Body of pancreas (tissue), 4 donors: ENCODE measurements at places on chromosomes 6 and 20. TPM values are rescaled to one million over a fixed set of nuclear protein-coding genes. Genes with fewer than 3 reads are reported as not detected.

DNA sequence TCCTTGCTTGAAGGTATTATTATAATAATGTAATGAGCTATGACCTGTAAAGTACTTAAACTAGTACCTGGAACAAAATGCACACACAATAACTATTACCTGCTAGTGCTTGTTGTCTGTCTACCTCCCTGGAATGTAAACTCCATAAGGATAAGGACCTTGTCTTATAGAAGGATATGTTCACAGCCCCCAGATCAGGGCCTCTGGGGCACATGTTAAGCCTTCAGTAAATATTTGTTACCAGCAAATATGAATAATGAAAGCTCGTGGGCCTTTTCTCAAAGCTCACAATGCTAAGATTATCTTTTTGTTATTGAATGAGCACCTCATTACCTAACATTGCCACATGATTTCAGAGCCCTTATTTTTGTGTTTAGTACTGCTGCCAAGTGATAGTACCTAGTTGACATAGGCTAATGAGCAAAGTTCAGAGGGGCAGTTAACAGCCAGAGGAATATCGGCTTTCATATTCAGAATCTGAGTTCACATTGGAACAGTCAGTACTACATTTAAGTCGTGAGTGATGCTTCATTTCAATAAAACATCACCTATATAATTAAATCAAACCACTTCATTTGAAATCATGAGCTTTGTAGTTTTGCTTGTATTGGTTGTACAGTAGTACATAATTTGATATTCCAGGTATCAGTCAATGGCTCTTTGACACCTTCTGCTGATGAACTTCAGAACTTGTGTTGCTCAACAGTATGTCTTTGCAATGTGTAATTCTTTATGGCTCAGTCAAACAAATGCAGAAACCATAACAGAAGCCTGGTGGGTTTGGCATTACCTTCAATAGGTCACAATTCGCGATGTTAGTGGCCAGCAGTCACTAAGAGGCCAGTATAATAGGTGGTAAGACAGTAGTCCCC is 11.8 kb upstream of the SMLR1 start:
- no peaks in the 10 kb centered on the region for H3K27me3 ChIP-seq
- no peak overlapping the region for H3K27ac ChIP-seq
- DNase-seq: no peak

DNA sequence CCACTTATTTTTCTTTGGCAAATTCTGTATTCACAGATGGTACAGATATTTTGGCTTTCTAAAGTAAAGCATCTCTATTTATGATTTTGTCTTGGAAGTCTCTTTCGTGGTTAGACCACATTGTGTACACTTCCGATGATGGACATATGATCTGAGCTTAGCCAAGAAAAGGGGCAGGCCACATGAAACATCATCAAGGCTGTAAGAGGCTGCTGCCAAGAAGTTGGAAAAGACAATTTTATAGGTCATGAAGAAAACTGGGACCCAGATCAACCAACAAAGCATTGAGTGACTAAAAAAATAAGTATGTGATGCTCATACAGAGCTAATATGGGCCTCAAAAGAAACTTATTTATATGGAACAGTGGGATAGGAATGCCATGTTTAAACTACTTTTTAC is 266.4 kb downstream of the HAO1 start:
- no peak for DNase-seq
- no peaks in the 10 kb centered on the region for H3K27me3 ChIP-seq
- H3K4me3 ChIP-seq: no peak overlapping the region
- H3K27ac ChIP-seq: no peak overlapping the region
- H3K36me3 ChIP-seq: no peaks in the 10 kb centered on the region
- H3K4me1 ChIP-seq: no peaks in the 10 kb centered on the region

The BMP7 gene
- total RNA-seq: 4.2 TPM

The FAM217A gene
- not detected for total RNA-seq

The MUCL3 gene
- total RNA-seq: under 0.01 TPM

DNA sequence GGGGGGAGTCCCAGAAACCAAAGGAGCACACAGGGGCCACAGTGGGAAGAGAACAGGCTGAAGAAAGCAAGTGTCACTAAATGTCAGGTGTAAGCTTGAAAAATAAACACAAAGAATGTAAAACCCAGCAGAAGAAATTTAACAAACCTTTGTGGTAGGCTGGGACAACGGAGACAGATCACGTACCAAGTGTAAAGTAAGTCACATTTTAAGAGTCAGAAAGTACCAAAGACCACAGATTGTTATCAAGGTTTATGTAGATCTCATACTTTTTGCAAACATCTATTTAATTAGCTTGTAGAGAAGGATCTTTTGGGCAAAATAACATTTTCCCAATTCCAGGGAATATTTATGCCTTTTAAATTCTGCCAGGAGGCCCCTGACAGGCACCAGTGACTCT is 1.6 kb downstream of the CLIC5 start:
- peaks cover 19% of the 10 kb centered on the region for H3K4me1 ChIP-seq
- no peaks in the 10 kb centered on the region for H3K27me3 ChIP-seq
- no peak overlapping the region for H3K27ac ChIP-seq
- no peak overlapping the region for H3K4me3 ChIP-seq
- no peaks in the 10 kb centered on the region for H3K36me3 ChIP-seq

DNA sequence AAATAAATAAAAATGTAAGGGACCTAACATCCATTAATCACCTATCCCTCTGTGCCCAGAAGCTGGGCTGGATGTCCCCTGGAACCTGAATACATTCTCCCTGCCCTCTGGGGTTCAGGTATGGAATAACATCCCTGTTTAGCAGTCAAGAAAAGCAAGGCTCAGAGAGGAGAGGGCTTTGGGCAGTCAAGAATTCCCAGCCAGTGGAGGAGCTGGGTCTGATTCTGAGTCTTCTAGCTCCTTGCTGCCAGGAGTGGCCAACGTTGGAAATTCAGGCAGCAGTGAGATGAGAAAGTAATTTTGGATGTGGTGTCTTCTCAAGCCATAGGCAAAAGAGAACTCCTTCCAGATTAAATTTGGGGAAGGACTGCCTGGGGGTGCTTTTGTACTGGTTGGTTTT is 42.6 kb upstream of the ZNFX1 start:
- peaks cover 8% of the 10 kb centered on the region for H3K27me3 ChIP-seq
- peaks cover 16% of the 10 kb centered on the region for H3K4me1 ChIP-seq
- no peak overlapping the region for H3K4me3 ChIP-seq
- no peaks in the 10 kb centered on the region for H3K36me3 ChIP-seq
- H3K27ac ChIP-seq: no peak overlapping the region

DNA sequence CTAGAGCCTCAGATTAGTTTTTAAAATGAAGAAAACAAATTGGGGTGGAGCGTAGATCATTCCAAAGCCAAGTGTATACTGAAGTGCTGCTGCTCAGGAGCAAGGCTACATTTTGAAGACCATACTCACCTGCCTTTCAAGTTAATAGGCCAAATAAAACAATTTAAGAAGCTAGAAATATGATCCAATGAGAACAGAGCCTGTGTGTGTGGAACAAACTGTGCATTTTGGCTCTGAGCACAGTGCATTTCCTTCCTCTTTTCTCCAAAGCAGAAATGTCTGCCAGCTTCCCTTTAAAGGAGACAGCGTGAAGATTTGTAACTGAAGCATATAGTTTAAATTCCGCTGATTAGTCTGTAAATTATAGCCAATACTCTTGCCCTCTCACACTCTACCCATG is 3.2 kb upstream of the IFNGR1 start:
- DNase-seq: peak; percentile 43
- H3K27ac ChIP-seq: no peak overlapping the region
- no peak overlapping the region for H3K4me3 ChIP-seq
- H3K36me3 ChIP-seq: no peaks in the 10 kb centered on the region
- H3K27me3 ChIP-seq: no peaks in the 10 kb centered on the region

GRCh38 chr20:19911810-19912382 is 105.3 kb upstream of the NAA20 start:
- peaks cover 5% of the 10 kb centered on the region for H3K4me1 ChIP-seq
- no peaks in the 10 kb centered on the region for H3K27me3 ChIP-seq
- H3K36me3 ChIP-seq: no peaks in the 10 kb centered on the region
- no peak overlapping the region for H3K27ac ChIP-seq
- DNase-seq: no peak

GRCh38 chr6:84026721-84027164 is 6.8 kb upstream of the MRAP2 start:
- peak overlapping the region; percentile 63 for H3K27ac ChIP-seq
- peaks cover 17% of the 10 kb centered on the region for H3K4me1 ChIP-seq
- H3K27me3 ChIP-seq: no peaks in the 10 kb centered on the region
- no peaks in the 10 kb centered on the region for H3K36me3 ChIP-seq
- H3K4me3 ChIP-seq: no peak overlapping the region

DNA sequence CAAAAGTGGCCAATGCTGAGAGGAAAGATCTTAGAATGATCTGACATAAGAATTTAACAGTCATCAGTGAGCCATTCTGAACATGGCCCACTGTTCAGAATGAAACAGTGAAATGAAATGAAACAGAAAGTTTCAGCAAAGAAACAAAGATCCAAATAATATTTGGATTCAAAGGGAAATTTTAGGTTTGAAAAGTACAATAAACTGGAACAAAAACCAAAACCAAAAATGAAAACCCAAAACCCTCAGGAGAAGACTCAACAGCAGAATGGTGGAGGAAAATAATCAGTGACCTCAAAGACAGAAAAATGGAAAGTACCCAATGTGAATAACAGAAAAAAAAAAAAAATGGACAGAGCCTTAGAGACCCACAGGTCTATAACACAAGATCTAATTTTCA is 66.1 kb upstream of the EMILIN3 start:
- H3K36me3 ChIP-seq: peaks cover 2% of the 10 kb centered on the region
- no peaks in the 10 kb centered on the region for H3K4me1 ChIP-seq
- DNase-seq: no peak
- no peak overlapping the region for H3K4me3 ChIP-seq

The IL17A gene
- total RNA-seq: not detected

GRCh38 chr6:28355743-28356665 is 6.3 kb downstream of the ZKSCAN3 start:
- DNase-seq: peak; percentile 80
- peak overlapping the region; percentile 84 for H3K27ac ChIP-seq
- no peaks in the 10 kb centered on the region for H3K36me3 ChIP-seq
- H3K4me1 ChIP-seq: peaks cover 31% of the 10 kb centered on the region

DNA sequence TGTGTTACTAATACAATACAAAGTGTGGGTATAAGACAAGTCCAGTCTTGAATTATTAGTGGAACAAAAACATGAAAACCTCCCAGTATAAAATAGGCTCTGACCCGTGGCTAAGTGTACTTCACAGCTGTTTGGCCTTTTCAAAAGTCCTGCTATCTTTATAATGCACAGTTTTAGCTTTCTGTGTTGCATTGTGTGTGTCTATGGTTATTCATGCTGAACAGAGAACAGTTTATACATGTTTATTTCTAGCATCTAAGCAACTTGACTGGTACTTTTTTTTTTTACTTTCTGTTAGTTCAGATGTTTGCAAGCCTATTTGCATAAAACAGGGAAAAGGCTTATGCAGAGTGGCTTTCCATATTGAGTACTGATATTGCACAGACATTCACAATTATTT is 119.2 kb upstream of the CCN2 start:
- no peak overlapping the region for H3K27ac ChIP-seq
- no peak overlapping the region for H3K4me3 ChIP-seq
- H3K27me3 ChIP-seq: no peaks in the 10 kb centered on the region
- no peaks in the 10 kb centered on the region for H3K4me1 ChIP-seq
- no peak for DNase-seq

- H3K27me3 ChIP-seq: no peaks in the 10 kb centered on the region
- H3K27ac ChIP-seq: no peak overlapping the region
- no peak overlapping the region for H3K4me3 ChIP-seq
Measured at GRCh38 chr6:3592371-3592941, 135.6 kb upstream of the SLC22A23 start.

DNA sequence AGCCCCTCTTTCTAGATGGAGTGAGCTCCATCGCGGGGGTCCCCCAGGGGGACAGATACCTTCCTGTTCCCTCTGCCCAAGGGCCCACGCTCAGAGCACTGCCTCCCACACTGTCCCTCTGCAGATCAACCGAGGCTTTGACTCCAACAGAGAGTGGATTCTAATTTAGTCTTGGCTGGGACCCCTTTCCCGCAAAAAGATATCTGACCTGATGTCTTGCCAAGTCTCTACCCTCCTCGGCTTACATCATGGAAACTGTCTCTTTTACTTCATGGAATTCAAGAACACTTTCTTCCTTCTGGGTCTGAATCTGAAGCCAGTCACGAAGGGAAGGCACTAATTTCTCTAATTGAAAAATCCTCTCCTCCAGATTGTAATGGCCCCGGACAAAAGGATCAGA is 278.0 kb downstream of the BMP7 start:
- no peaks in the 10 kb centered on the region for H3K27me3 ChIP-seq
- H3K4me1 ChIP-seq: no peaks in the 10 kb centered on the region
- no peak overlapping the region for H3K4me3 ChIP-seq
- DNase-seq: no peak
- no peaks in the 10 kb centered on the region for H3K36me3 ChIP-seq

GRCh38 chr6:43146261-43146660 is 24.8 kb upstream of the SRF start:
- no peak overlapping the region for H3K27ac ChIP-seq
- H3K27me3 ChIP-seq: no peaks in the 10 kb centered on the region
- DNase-seq: no peak
- peaks cover 27% of the 10 kb centered on the region for H3K4me1 ChIP-seq
- no peak overlapping the region for H3K4me3 ChIP-seq

DNA sequence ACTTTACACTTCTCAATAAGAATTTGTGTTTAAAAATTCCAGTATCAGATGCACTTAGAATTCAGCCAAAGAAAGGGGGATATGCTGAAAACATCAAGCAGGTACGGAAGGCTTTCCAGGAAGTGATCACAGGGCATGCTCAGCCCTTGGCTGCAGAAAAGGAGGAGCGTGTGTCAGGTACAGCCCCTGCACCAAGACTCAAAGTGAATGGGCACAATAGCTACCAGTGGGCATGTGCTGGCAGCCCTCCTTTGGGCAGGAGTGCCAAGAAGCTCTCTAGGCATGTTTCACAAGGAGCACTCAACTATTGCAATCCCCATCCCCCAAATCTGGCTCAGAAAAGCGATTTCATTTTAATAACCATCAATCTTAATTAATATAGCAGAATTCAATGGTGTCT is 298.8 kb downstream of the GMDS start:
- no peaks in the 10 kb centered on the region for H3K4me1 ChIP-seq
- DNase-seq: no peak
- no peak overlapping the region for H3K27ac ChIP-seq
- no peaks in the 10 kb centered on the region for H3K36me3 ChIP-seq

The RRBP1 gene
- 511 TPM for total RNA-seq

DNA sequence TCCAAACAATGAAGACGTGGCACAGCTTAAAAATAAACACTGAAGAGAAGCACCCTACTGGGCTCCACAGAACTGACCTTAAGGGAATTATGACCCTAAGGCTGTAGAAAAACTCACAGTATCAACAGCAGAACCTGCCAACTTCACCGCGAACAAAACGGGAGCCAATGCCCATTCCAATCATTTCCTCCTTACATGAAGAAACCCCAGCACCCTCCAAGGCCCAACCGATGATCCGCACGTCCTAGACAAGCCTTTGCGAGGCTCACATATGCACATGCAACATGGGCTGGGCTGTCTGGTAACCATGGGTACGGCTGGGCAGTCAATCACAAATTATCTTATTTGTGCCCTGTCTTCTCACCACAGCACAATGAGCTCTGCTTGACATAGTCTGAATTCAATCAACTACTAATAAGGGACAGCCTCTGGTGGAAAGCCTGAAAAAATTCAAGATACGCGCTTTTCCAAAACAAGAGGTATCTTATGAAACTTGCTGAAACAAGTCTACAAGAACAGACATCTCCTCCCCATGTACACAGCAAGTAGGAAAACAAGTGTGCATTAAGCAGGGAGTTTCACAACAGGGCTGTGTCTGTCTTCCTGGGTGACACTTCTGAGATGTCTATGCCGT is 1.7 kb downstream of the DIDO1 start:
- peaks cover 76% of the 10 kb centered on the region for H3K4me1 ChIP-seq
- peak; percentile 40 for DNase-seq
- H3K36me3 ChIP-seq: no peaks in the 10 kb centered on the region

The PTCRA gene
- total RNA-seq: not detected

The PAK5 gene
- total RNA-seq: 0.33 TPM

The MAN1A1 gene
- total RNA-seq: 109 TPM
